Activated T-helper 1 cell treated with Interleukin-2 at 50 U/mL for 16 hours (primary cell): ENCODE measurements at places on chromosomes 2 and 18.

DNA sequence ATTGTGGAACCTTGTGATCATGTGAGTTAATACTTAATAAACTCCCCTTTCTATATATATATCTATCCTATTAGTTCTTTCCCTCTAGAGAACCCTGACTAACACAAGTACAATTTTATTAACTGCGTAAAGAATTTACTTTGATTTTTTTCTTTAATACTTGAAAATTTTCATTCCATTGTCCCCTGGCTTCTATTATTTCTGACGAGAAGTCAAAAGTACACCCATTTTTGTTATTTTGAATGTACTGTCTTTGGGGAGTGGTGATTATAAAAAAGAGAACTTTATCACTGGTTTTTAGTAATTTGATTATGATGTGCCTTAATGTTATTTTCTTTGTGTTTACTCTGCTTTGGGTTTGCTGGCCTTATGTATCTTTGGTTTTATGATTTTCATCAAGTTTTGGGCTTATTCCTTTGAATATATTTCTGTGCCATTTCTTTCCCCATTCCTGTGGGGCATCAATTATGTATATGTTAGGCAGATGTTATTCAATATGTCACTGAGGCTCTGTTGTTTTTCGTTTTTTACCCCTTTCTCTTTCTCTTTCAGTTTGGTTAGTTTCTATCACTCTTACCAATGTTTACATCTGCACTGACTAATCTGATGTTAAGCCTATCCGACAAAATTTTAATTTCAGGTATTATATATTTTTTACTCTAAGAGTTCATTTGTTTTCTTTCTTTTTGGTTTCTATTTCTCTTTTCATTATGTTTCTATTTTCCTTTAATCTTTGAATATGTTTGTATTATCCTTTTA lies 271.4 kb downstream of the CAMKMT start:
- no peak for DNase-seq

DNA sequence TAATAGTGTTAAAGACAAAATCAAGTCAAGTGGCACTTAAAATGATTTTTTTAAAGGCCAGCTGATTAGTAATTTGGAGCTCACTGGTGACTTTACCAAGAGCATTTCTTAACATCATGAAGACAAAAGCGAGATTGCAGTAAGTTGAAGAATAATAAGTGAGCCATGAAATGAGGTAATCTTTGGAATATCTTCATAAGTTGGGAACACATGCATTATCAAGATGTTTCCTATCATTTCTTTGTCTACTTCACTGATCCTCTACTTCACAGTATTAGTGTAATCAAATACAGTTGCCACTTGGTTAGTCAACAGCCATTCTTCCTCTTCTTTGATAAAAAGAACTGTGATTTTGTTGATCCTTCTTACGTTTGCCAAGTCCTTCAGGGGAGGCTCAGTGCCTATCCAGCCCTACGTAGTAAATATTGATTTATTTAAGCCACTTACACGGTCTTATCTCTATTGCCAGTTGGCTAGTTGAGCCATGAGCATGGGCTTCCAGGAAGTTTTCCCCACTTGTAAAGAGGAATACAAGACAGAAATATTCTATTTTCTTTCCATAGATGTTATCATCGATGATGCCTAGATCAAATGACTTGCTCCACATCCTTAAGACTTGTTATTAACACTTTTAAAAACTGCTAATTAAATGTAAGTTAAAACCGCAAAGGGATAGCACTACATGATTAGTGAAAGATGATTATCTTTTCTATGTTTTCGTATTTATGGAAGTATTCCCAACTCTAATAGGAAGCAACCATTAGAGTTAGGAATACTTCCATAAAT lies 46.1 kb downstream of the YES1 start:
- DNase-seq, result no peak

DNA sequence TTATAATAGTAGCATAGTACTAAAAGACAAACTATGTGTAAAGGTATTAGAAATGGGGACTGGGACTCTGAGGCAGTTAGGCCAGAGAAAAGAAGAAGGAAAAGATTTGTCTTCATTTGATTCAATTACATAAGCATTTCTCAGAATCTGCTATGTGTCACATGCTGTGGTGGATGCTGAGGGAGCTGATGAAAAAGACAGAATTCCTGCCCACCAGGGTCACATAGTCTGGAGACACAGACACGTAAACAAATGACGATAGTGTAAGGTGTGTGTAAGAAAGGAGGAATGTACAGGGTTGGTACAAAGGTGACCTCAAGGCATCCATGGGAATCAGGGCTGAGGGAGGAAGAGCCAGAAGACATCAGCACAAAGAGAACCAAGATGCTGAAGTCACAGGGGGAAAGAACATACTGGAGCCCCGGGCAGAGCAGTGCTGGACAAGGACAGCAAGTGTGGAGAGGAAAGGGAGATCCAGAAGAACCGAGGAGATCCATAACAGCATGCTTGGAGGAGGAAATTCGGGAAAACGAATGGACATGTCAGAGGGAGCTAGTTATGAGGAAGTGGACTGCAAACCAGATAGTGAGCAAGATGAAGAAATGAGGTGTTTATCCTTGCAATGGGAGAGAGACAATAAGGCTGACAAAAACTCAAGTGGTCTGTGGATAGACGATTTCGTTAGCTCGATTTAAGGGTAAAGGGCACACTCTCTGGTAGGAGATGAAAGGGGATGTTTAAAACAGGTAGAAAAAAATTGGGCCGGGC lies 1.2 kb upstream of the MAPRE3 start:
- DNase-seq, result no peak

DNA sequence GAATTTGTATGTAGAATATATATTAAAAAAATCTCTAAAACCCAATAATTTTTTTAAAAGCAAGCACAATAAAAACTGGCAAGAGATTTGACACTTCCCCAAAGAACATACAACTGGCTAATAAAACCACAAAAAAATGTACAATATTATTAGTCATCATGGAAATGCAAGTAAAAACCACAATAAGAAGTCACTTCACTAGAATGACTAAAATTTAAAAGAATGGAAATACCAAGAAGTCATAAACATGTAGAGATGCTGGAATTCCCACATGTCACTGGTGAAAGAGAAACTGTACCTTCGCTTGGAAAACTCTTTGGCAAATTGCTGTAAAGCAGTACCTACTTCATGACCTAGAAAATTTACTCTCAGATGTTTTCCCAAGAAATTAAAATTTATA lies 43.4 kb upstream of the KYNU start:
- DNase-seq, result no peak

GRCh38 chr2:84940088-84940470 lies 30.9 kb upstream of the KCMF1 start:
- DNase-seq, result no peak
